ENCODE measurements at places on chromosomes 4 and X.

DNA sequence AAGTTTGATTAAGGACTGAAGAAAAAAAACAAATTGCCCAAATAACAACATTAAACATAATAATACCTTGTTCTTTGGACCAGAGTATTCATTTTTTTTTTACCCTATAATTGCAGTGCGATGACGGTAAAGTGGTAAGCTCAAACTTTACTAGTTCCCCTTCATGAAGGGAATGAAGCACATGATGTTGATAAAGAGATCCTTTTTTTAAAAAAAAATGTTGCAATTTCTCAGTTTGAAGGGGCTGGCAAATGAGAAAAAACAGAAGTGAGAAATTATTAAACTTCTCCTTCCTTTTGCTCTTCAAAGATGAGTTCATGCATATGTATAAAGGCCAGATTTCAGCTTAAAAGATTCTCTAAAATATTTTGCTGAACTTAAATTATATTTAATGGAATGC, 231.7 kb downstream of the C4orf33 start:
- no peak for DNase-seq

GRCh38 chr4:150569998-150570535, 11.9 kb upstream of the MAB21L2 start:
- DNase-seq = no peak

DNA sequence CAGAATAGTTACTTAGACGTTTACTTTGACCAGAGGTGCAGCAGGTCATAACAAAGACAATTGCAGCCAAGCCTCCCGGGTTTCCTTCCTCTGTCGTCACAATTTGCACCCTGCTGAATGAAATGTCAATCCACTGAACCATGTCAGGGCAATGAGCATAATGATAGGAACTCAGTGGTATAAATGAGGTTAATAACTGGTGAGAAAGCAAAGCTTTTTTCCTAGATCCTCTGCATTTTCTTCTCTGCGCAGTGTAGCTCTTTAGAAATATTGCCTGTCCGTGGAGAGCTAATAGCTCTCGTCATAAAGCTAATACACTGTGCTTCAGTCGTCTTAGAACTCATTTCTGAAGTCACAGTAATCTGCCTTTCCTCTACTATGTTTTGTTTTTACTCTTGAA, 1960.1 kb upstream of the ADGRL3 start:
- no peak for DNase-seq

DNA sequence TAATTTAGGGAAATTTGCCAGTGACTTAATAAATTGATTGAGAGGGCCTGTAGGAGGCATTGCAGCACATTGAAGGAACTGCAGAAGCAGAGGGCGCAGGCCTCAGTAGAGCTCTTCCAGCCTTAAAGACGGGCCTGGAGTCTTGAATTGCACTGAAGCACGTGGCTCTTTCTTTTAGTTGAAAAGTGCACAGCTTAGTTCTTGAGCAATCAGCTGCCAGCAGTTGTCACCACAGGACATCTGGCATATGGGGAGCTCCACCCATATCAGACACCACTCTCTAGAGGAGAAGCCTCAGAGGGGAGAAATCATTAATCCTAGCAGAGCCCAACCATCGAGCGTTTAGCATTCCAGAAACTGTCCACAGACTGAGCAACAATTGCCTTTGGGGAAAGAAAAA, 16.0 kb upstream of the FGF16 start:
- no peak for DNase-seq

- DNase-seq = no peak
These were observed 17.0 kb upstream of the PAPSS1 start for GRCh38 chr4:107736924-107737448.

GRCh38 chrX:144946666-144947065, 300.6 kb upstream of the SPANXN1 start:
- DNase-seq = no peak

GRCh38 chrX:132433001-132433400, 55.8 kb downstream of the MBNL3 start:
- no peak for DNase-seq

DNA sequence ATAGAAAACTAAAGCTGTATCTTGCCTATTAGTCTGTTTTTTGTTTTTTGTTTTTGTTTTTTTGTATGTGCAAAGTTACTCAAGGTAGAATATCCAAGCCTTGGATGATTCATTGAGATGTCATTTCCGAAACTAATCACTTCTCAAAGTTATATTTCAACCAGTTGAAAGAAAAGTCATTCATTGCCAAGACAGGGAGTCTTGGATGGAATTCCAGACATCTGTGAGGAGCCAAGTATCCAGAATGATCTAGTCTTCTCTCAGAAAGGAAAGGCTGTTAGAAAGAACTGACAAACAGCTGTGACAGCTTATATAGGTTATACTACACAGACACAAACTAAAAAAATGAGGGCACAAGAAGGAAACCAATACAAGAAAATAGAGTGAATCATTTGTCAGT, 141.1 kb upstream of the NDST3 start:
- DNase-seq = no peak

DNA sequence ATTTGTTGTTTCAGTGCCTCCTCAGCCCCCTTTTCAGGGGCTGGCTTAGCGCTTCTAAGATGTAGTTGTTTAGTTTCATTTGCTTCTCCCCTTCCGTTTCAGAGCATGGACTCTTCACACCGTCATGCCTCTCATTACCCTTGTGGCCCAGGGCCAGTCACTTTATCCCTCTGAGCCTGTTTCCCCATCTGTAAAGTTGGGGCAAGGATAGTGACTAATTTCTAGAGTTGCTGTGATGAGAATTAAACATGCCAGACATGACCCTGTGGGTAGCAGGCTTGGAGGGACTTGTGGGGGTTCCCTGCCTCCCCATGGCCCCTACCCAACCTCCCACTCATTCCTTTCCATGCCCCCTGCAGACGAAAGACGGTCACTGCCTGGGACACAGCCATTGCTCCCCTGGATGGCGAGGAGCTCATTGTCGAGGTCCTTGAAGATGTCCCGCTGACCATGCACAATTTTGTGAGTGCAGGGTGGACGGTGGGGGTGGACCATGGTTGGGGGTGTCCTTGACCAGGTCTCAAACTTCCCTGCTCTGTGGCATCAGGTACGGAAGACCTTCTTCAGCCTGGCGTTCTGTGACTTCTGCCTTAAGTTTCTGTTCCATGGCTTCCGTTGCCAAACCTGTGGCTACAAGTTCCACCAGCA, 3.6 kb downstream of the ARAF start:
- no peak for DNase-seq

- no peak for DNase-seq
These were observed 21.5 kb downstream of the FAM114A1 start for GRCh38 chr4:38889143-38889542.

Data from left lung (tissue), 14 donors.